ENCODE measurements at places on chromosomes 16 and 17. TPM values are rescaled to one million over a fixed set of nuclear protein-coding genes. Genes with fewer than 3 reads are reported as not detected.

The RPH3AL gene
- total RNA-seq, result 2.3 TPM

GRCh38 chr16:10297341-10298006 lies 88.4 kb upstream of the ATF7IP2 start:
- no peak for DNase-seq

- DNase-seq, result no peak
These were observed 47.1 kb downstream of the RPTOR start for GRCh38 chr17:80591788-80592187.

GRCh38 chr16:3780570-3780969 lies 63.2 kb upstream of the TRAP1 start:
- no peak for DNase-seq

DNA sequence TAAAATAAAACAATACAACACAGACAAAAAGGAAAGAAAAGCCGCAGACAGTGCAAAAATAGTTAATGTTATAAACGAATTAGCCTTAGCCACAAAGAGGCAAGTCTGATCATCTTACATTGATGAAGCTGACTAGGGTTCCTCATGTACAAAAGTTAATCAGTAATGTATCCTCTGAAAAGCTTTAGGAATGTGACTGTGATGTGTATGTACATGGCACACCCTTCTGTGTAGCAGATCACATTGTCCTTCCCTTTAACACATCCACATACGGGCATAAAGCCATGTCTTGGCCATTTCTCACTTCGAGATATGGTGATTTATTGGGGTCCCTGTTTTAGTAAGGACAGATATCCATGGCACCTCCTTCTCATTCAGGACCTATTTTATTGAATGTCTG lies 1327.5 kb upstream of the CDH8 start:
- no peak for DNase-seq

DNA sequence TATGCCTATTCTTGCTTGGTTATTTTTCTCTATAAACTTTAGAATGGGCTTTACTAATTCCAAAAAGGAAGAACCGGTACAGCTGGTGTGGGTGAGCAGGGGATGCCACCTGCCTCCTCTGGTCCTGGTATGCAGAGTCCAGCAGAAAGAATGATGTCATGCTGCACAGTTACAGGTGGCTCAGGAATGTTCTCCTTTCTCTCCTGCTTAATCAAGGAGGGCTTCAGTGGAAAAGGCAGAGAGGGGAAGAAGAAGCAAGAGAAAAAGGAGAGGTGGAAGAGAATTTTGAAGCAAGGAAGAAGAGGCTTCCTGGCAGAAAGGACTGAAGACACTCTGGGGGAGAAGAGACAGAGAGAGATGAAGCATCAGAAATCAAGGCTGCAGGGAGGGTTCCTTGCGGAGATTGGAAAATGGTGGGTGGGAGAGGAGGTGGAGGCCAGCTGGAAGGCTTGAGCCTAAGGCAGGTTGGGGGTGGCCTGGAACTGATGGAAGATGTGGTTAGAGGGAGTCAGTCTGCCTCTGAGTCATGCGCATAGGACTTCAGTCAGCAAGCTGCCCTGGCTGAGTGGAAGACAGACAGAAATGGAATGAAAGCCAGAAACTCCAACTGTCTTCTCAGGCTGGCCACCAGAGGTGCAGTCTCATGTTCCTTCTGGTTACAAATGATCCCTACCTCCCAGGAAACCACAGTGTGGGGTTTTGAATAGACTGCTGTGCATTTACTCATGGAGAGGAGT lies 64.6 kb upstream of the CRHR1 start:
- DNase-seq, result peak; percentile 88

DNA sequence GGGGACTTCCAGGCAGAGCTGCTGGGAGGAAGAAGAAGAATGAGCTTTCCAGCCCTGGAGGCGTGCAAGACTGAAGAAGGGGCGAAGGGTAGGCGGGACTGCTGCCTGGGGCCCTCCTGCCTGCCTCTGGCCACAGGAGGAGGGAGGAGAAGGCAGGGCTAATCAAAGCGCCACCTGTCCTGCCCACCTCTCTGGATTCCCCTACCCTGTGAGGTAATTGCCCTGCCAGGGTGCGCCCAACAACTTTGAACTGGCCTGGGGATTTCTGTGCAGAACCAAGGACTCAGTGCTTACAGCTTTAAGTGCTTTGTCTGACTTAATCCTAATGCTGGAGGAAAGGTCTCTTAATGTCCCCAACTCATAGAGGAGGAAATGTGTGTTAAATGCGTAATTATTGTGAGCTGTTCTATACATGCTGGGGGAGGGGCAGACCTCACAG lies at the start of gene NOXO1:
TSS of gene NOXO1 (minus strand) at position 72 of the 439 bp plus-strand sequence. CDS start 290 bp downstream, outside the sequence.
- no peak for DNase-seq

DNA sequence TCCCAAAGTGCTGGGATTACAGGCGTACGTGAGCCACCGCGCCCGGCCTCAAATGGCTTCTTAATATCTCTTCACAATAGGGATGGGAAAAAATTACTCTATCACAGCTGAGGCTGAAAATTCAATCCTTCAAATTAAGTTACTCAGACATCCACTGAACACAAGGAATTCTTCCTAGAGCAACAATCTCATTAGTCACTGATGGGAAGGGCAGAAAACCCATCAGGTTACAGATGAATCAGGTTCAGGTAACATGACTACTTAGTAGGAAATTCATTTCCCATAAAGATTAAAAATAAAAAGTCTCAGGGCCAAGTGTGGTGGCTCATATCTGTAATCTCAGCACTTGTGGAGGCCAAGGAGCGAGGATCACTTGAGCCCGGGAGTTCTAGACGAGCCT lies 42.5 kb upstream of the ABR start:
- DNase-seq, result no peak

Data from MG63 (cell line).